HEK293T (cell line): ENCODE measurements at places on chromosomes 13 and 19.

- DNase-seq = no peak
These were observed 406 bp upstream of the DNMT1 start for GRCh38 chr19:10195199-10195519.

GRCh38 chr13:30972888-30973377 lies 40.5 kb downstream of the TEX26 start:
- no peak for DNase-seq

DNA sequence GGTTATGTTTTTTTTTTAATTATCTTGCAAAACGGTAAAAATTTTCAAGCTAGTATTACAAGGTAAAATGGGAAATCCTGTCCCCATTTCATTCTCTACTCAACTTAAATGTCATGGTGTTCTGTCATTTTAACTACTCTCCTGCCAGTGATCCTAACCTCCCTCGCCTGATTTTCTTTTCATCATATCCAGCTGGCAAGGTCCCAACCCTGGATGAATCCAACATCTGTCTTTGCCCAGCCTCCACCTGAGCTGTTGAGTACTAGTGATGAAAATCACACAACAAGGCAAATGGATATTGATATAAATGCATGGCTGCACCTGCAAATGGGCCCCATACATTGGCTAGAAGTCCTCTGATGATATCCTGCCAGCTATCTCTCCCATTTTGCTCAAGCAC lies 6.9 kb upstream of the CDK8 start:
- no peak for DNase-seq

- DNase-seq = no peak
These were observed 147.0 kb upstream of the RNF113B start for GRCh38 chr13:98324105-98324504.

DNA sequence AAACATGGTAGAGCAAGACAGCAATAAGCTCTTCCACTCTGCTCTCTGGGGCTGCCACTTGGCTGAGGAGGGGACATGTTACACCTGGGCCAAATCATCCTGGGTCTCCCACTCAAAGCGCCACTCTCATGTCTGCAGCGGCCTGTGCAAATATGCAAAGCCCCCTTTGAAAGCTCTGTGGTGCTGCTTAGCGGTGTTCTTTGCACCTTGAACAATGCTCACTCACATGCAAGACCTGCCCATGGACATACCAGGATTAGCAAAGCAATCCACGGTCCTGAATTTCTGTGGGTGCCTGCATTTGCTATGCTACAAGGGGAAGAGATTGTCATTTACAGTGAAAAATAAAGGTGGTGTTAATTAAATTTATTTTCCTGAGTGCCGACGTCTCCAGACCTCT lies 48.6 kb downstream of the MRPL57 start:
- DNase-seq = no peak

GRCh38 chr13:20566468-20566897 lies 474 bp upstream of the IFT88 start:
- DNase-seq = no peak
